ENCODE measurements at places on chromosomes 7 and 10. TPM values are rescaled to one million over a fixed set of nuclear protein-coding genes. Genes with fewer than 3 reads are reported as not detected.

GRCh38 chr7:90889644-90890043 lies 293.5 kb downstream of the CDK14 start:
- DNase-seq: no peak

- no peak for DNase-seq
Observed at GRCh38 chr7:139893461-139893860, 64.4 kb downstream of the TBXAS1 start.

GRCh38 chr7:17444673-17445072 lies 146.2 kb downstream of the AHR start:
- no peak for DNase-seq

DNA sequence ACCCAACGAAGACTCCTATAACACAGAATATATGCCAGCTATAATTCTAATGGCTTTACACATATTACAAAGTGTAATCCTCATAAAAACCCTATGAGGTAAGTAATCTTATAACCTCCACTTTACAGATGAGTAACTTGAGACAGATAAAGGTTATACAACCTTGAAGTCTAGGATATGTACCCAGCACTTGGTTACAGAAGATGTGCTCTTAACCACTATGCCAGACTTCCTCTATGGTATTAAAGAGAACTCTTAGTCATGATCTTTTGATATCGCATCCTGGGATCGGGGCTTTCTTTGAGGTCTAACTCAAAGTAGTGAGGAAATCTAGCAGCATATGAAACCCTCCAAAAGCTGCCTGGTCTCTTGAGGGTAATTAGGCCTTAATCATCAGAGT lies 319.2 kb upstream of the LRRN3 start:
- DNase-seq: no peak

GIMAP5 gene
- total RNA-seq: 29.1 TPM

ARF5 gene
- total RNA-seq: 176 TPM

UCMA gene
- not detected for total RNA-seq

ARMC3 gene
- 0.54 TPM for total RNA-seq

GJD4 gene
- not detected for total RNA-seq

IKZF5 gene
- 4.6 TPM for total RNA-seq

NUTM2E gene
- under 0.01 TPM for total RNA-seq
